ENCODE measurements at places on chromosomes 13 and 19. TPM values are rescaled to one million over a fixed set of nuclear protein-coding genes. Genes with fewer than 3 reads are reported as not detected.

DNA sequence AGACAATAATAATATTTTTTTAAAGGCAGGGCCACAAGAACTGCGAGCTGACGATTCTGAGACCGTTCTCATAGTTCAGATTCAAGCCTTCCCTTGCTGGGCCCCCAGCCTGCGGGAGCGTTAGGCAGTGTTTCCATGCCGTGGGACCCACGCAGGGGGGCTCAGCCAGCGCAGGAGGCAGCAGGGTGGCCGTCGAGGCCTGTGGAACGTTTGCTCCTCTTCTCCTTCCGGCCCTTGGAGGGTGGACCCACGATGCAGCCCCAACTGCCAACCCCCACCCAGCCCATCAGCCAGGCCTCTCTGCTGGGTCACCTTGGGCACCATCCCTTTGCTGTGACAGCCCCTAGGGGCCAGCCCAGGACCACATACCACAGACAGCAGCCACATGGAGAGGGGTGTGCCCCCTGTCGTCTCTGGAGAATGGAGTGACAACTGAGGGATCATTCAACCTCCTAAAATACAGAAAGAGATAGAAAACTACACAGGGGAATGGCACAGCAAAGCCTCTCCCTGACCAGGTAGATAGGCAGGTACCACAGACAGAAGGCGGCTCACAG lies 46.8 kb downstream of the PDCD5 start:
- no peak for DNase-seq

The MAST3 gene
- polyA plus RNA-seq, result 10.3 TPM

The C19orf73 gene
- 2.7 TPM for polyA plus RNA-seq

- DNase-seq, result no peak
Measured at GRCh38 chr13:99193152-99193551, 7.5 kb upstream of the UBAC2 start.

The DOCK6 gene
- polyA plus RNA-seq, result 43.7 TPM

The NKG7 gene
- polyA plus RNA-seq, result not detected

The S1PR4 gene
- polyA plus RNA-seq, result not detected
